GM23338 (cell line): ENCODE measurements at places on chromosomes 5 and 9. TPM values are rescaled to one million over a fixed set of nuclear protein-coding genes. Genes with fewer than 3 reads are reported as not detected.

The PCDHB9 gene
- 0.63 and 0.78 TPM in 2 replicates for total RNA-seq

The ESM1 gene
- 0.14 TPM in 1 of 2 replicates, not detected in the other for total RNA-seq

The FOXD4L6 gene
- 0.21 TPM in 1 of 2 replicates, not detected in the other for total RNA-seq

The SEMA6A gene
- total RNA-seq = 355 and 400 TPM in 2 replicates

The FSTL4 gene
- 1.4 and 2.2 TPM in 2 replicates for total RNA-seq

The UBTD2 gene
- 44.2 and 46.3 TPM in 2 replicates for total RNA-seq

GRCh38 chr5:157902449-157903116 lies 43.6 kb upstream of the CLINT1 start:
- no peaks in the 10 kb centered on the region for H3K27me3 ChIP-seq
- H3K36me3 ChIP-seq = no peaks in the 10 kb centered on the region
- H3K4me3 ChIP-seq = no peak overlapping the region
- no peak for DNase-seq
- no peaks in the 10 kb centered on the region for H3K4me1 ChIP-seq

GRCh38 chr9:33378121-33378795 lies 24.1 kb downstream of the AQP7 start:
- H3K36me3 ChIP-seq = no peaks in the 10 kb centered on the region
- H3K4me1 ChIP-seq = peaks cover 6% of the 10 kb centered on the region
- no peak for DNase-seq
- no peak overlapping the region for H3K4me3 ChIP-seq
- no peaks in the 10 kb centered on the region for H3K27me3 ChIP-seq

DNA sequence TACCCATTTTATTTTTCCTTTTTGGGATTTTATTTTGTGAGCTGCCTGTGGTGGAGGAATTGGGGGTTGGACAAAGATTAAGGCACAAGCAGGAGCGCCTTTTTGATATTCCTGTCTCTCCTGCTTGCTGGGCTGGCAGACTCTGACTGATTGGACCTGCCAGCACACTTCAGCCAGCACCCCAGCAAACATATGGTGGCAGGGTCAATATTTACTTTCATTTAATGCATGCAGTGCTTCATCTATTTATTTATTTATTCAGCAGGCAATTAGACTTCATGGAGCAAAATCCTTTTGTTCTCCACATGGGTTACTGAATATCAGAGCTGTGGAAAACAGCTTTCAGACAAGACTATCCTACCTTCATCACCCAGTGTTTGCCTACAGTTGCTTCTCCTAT lies 48.4 kb upstream of the EPB41L4A start:
- H3K36me3 ChIP-seq = no peaks in the 10 kb centered on the region
- no peak overlapping the region for H3K27ac ChIP-seq
- no peak for DNase-seq
- H3K27me3 ChIP-seq = no peaks in the 10 kb centered on the region
- H3K4me1 ChIP-seq = no peaks in the 10 kb centered on the region
- no peak overlapping the region for H3K4me3 ChIP-seq
